ENCODE measurements at places on chromosomes 4 and X. TPM values are rescaled to one million over a fixed set of nuclear protein-coding genes. Genes with fewer than 3 reads are reported as not detected.

The EIF4E gene
- 90.6 TPM for total RNA-seq

GRCh38 chr4:165986956-165987698 is 114.1 kb downstream of the TLL1 start:
- no peak for DNase-seq

The APLN gene
- total RNA-seq = 0.33 TPM

- no peak for DNase-seq
Measured at GRCh38 chr4:3342182-3342854, 49.5 kb downstream of the RGS12 start.

- DNase-seq = no peak
Measured at GRCh38 chr4:6763330-6763851, 19.1 kb upstream of the KIAA0232 start.

GRCh38 chrX:44891642-44892041 is 18.7 kb downstream of the KDM6A start:
- no peak for DNase-seq

Measured in mesothelial cell of epicardium (in vitro differentiated cells).